ENCODE measurements at places on chromosomes 3 and 15.

GRCh38 chr3:186960347-186960746 lies 30.0 kb downstream of the ST6GAL1 start:
- no peak for DNase-seq

DNA sequence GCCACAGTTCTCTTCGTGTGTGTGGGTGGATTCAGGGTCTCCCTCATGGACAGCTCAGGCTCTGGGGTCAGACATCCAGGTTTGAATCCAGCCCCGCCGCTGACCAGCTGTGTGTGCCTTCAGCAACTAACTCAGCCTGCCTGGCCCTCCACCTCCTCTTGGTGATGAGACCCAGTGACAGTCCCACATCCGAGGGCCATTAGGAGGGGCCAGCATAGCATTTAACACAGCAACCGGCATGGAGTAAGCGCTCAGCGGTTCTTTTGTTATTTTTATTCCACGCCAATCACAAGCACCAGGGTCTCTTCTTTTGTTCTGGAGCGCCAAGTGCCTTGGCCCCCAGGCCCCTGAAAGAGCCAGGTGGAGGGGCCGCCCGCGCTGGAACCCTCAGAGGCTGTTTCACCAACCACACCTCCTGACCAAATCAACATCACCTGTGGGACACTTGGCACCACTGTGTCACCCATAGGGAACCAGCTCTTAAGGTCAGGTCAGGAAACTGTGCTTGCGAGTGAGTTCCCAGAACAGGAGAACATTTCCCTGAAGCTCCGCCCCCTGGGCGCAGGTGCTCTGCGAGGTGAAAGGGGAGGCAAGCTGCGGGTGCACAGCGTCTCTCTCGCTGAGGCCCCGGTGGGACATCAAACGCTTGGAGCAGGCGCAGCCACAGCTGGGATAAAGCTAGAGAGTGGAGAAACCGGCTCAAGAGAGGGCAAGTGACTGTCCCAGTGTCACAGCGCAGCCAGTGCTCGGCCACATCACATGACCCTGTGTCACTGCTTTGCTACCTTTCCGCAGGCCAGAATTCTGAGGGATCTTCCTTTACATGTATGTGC lies 311.3 kb downstream of the UACA start:
- no peak for DNase-seq

DNA sequence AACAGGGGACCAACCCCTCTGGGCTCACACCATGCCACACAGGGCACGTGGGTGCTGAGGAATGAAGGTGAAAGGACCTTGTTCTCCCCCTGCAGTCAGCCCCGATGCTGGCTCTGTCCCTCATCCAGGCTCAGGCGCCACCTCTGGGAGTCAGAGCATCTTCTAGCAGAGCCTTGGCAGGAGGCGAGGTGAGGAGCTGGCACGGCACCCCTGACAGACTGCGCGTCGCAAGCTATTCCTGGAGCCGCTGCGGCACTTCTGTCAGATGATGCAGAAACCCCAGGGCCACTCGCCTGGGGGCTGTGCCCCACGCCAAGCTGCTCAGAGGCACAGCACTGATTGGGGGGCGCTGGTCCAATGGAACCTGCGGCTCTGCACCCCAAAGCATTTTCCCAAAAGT lies 62.0 kb downstream of the MGLL start:
- DNase-seq = no peak

DNA sequence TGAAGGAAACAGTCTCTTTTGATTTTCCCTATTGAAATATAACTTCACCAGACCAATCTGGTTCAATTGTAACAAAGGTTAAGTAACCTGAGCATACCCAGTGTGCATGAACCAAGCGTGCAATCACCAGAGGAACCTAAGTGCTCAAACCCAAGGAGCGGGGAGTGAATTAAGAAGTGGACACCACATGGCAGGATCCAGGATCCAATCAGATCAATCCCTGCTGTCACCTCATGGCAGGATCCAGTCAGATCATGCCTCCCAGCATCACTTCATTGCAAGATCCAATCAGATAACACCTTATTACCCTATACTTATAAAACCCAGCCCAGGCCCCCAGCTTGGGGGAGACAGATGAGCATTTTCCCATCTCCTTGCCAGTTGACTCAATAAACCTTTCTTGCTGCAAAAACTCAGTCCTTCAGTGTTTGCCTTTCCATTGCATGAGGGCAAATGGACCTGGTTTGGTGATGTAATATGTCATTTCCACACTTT lies 38.9 kb upstream of the RNU6-1 start:
- DNase-seq = no peak

DNA sequence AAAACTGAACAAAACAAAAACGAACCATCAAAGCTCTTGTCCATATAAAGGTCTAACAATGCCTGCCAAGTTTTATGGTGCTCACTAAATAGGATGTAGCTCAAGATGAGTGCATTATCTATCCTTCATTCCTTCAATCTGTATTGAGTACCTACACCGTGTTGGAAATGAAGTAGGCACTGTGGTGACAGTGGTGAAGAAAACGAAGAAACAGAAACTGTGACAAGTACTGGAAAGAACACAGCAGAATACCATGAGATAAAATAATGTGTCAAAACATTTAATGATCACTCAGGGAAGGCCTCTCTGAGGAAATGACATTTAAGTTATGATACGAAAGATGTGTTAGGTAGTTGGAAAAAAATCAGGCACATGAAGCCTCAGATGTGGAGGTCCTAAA lies 36.2 kb downstream of the CBLB start:
- no peak for DNase-seq

DNA sequence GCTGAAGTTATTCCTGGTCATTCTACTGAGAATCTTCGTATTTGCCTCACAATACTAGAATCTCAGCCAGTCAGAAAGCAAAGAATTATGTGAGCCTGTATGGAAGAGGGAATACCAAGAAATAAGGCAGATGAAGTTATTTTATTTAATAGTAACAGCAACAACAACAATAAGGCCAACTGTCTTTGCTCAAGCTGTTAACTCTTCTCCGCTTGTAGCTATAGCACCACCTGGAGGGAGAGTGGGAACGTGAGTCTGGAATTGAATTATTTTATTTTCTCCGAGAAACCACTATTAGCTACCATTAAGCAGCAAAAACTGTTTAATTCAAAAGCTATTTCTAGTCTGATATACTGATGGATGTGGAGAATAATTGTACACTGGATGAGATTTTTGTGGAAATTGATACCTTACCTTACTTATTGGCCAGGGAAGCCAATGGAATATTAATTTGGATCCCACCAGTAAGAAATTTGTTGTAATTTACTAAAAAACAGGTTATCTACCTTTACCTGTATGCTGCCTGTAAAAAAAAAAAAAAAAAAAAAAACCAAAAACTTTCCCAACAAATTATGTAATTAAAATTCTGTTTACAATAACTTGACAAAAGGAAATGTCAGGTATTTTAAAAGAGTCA lies 50.1 kb downstream of the CALML4 start:
- peak; percentile 65 for DNase-seq

DNA sequence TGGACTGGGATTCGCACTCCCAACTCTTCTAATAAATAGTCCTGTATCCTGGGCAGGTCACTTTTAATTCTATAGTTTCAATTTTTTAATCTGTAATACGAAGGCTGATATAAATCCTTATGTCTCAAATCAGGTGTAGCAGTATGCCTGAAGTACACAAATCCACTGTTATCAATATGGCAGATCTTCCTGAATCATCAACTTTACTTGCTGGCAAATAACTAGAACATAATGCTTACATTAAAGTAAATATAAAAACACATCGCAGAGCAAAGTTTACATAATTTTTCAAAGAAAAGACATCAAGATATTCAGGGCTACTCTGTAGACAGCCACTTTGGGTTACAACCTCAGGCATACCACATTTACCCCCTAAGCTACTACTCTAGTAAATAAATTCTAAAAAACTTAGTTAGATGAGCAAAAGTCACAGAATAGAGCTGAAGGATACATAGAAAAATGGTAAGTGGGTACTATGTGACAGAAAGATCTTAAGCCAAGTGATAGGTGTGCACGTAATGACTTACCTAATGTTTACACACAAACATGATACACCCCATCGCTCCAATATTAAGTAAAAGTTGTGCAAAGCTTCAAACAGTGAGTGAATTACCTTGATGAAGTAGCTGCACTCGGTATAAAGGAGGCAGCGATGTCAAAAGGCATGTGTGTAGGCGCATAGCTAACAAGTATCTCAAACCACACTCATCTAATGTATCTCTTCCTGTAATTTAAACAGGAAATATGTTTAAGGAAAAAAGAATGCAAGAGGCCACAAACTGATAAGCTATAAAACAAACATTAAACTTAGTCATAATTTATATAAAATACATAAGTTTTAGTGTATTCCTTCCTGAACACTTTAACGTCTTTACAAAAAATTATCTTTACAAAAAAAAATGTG lies 127.9 kb downstream of the DMXL2 start:
- no peak for DNase-seq

DNA sequence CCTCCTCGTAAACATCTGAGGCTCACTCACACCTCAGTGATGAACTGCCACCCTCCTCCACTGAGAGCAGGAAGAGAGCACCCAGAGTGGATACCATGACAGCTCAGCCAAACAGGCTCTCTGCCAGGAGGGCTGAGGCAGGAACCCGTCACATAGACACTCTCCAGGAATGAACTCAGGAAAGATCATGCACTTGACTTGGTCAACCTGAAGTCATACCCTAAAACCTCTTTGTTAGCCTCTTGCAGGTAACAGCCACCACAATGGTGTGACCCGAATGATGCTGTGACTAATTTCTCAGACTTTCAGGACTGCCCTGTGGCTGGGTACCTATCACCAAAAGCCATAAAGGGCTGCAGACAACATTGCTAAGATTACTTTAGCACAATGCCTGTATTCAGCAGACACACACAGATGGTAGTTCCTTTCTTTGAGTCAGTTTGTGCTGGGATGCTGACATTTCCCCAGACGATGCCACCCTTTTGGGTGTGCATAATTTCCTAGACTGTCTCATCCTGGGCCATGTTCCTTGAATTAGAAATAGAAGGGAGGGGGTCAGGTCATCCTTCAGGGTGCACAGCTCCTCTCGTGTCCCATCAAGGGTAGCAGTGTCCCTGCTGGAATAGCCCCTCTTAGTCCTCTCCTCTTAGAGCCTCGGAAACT lies 30.3 kb downstream of the CX3CR1 start:
- DNase-seq = no peak

- DNase-seq = no peak
These were observed 13.7 kb downstream of the FAM107A start for GRCh38 chr3:58563386-58564035.

DNA sequence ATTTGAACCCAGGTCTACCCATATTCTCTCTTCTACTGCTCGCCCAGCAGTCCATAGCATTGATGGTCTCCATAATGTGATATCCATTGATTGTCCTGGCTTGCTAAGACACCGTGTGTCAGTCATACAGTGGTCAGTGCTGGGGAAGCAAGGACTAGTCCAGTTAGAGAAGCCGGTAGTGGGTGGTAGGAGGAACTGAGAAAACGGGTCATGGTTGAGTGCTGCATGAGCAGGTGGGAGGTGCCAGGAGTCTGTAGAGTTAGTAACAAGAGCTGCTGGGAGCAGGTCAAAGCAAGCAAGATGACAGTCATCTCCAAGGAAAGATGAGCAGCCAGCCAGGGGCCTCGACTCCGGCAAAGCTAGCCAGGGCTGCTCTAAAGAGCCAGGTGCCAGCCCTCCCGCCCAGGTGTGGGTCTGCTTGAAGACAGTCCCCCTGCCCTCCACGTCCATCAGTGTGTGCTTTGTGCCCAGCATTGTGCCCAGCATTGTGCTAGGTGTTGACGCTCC lies 29.5 kb upstream of the USP3 start:
- DNase-seq = peak; percentile 46

- DNase-seq = no peak
These were observed 20.8 kb downstream of the KLHL25 start for GRCh38 chr15:85773970-85774369.

- DNase-seq = no peak
These were observed 9.8 kb downstream of the ABTB1 start for GRCh38 chr3:127682561-127682960.

DNA sequence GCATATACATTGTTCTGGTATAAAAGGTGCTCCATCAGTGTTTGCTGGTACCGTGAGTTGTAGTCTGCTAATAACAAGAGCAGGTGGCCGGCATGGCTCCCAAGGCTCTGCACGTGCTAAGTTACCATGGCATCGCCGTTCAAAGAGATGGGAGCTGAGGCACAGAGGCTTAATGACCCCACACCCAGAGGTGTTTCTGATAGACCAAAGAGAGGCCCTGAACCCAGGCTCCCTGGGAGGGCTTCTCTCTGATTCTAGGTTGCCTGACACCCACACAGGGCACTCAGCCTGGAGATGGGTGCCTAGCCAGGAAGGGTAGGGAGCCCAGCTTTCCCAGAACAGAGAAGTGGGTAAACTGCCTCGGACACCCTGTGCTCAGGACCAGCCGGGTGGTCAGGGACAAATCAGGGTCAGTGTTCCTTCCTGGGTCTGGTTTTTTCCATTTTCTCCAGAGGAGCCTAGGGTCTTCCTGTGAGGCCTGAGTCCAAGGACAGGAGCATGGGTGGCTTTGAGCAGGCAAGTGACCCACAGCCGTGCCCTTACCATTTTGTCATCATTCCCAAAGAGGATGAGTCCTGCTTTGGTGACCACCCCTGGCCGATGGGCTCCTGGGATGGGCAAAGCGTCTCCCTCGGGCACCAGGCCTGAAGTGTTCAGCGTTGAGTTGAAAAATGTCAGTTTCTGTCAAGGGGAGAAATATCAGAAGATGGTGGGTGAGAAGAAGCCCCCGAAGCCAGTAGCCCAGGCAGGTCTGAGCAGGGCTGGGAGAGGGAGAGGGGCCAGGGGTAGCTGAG lies 27.3 kb downstream of the ALDH1L1 start:
- DNase-seq = no peak

GRCh38 chr3:38136393-38136776 lies 542 bp downstream of the ACAA1 start:
- DNase-seq = peak; percentile 51

GRCh38 chr3:31968927-31969418 lies 12.1 kb downstream of the OSBPL10 start:
- DNase-seq = no peak

DNA sequence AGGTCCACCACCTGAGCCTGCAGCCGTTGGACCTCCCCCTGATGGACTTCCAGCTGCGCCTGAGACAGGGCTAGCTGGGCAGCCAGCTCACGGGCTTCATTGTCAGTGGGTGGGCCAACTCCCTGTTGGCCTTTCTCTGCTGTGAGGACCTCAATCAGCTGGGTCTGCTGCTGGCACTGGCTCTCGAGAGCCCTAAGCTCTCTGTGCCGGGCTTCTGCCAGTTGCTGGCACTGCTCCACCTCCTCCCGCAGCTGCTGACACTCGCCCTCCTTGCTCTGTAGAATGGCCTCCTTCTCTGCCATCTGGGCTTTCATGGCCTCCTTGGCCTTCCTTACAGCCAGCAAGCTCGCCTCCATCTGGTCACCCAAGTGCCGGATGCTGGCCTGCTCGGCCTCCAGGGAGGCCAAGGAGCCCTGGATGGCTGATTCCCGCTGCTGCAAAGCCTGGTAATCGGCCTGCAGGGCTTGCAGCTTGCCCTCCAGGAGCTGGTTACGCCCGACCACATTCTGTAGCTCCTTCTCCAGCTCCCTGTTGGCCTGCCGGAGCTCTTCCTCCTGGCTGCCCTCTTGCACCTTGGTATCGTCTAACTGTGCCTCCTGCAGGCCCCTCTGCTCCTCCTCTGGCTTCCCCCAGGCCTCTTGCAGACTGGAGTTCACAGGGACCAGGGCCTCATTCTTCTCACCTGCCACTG lies 23.8 kb downstream of the CXCR6 start:
- DNase-seq = no peak

- no peak for DNase-seq
These were observed 91.7 kb upstream of the PDZRN3 start for GRCh38 chr3:73716418-73716817.
